ENCODE measurements at places on chromosomes 4 and X.

DNA sequence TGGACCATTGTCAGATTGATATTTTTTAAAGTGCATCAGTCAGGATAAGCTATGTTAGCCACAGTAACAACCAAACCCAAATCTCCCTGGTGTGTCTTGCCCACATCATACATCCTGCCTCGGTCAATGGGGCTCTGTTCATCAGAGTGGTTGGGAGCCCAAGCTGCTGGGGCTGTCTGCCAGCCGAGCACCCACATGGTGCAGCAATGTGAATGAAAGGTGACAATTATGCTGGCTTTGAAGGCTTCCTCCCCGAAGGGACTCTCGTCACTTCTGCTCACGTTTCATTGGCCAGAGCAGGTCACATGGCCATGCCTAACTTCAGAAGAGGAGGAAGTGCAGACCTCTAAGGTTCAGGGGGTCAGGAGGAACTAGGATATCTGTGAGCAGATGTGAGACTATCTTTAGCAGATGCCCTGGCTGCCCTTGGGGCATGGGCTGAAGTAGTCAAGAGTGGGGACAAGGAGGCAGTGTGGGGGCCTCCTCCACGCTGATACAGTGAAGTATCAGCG lies 1.3 kb upstream of the JAKMIP1 start:
- no peak for DNase-seq

DNA sequence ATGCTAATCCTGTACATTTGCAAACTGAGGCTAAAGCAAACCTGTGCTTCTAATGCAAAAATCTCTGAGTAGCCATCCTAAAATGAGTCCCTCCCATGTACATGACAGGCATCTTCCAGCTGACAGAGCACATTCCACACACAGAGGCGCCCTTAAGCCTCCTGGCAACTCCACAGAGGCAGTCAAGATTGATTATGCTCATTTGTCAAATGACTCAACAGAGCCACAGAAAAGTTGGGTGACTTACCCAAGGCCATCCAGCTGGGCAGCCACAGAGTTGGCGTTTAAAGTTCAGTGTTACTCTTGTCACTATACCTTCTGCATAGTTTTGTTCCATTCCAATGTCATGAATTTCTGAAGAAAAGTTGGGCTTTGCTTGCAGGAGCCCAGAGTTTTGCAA lies 394.6 kb upstream of the FGF13 start:
- DNase-seq: no peak

- DNase-seq: peak; percentile 1
These were observed 3.4 kb downstream of the TEX13B start for GRCh38 chrX:107978707-107979307.

DNA sequence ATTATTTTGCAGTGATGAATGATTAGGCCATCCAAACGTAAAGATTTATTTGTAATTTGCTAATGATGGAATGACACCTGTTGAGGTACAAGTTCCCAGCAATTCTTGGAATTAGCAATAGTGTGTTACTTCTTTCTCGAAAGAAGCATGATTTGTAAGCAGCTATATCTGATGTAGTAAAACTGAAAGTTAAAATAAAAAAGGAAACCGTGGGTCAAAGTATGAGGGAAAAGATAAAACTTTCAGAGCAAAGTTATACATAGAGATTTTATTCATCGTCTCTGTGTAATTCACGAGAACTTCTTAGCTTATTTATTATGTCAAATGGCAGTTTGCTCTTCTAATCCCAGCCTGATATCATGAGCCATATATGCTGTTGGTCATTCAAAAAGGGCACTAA lies 59.0 kb downstream of the NFKB1 start:
- no peak for DNase-seq

DNA sequence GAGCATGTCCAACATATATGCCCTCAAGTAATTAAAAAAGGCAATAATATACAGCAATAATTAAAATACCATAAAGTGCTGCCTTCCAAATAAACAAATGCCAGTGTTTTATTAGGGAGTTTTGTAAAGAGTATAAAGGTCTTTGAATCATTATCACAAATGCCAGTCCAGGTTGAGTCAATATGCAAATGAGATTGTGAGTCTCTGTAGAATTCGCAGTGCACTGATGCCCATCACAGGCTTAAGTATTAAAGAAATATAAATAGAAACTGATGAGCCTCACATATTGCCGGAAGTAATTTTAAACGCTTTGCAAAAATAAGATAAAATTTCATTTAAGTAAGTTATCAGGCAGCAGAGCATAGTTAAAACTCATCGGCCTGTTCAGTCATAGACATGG lies 205.0 kb upstream of the TECRL start:
- no peak for DNase-seq

Data from RWPE1 (cell line).